Stimulated activated naive CD8-positive, alpha-beta T cell treated with anti-CD3 and anti-CD28 coated beads, Interleukin-15, Interleukin-2, amounts not matched to agents 100 U/mL and 50 U/mL, for 24 hours (primary cell): ENCODE measurements at places on chromosomes 12 and 14.

DNA sequence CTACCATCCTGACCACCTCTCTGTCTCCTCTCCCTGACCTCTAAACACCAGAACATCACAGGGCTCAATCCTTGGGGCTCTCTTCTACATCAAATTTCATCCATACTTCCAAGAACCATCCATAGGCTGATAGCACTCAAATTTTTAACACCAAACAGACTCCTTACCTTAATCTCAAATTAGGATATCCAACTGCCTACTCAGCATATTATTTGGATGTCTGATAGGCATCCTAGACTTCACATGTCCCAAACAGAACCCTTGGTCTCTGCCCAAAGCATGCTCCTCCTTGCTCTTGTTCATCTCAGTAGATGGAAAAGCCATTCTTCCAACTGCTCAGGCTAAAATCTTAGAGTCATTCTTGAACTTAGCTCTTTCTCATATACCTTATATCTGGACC is 91.3 kb downstream of the GALC start:
- no peak for DNase-seq

DNA sequence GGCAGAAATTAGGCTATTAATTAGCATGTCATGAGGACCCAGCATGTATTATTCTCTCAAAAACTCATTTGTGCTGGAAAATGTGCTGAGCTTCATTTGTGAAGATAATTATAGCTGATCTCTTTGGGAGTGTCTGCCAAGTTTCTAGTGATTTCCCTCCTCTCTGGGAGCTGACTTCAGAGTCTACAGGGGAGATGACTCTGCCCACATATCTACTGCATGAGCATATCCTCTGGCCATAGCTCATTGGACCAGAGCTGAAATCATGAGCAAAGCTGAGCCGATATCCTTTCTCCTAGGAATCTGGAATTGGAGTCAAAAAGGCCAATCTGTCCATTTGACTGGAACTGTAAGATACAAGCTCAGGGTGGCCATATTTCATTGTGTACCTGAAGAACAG is 5.9 kb downstream of the CCDC198 start:
- no peak for DNase-seq

- no peak for DNase-seq
Measured at GRCh38 chr14:97013878-97014277, 216.7 kb downstream of the VRK1 start.

- no peak for DNase-seq
Measured at GRCh38 chr14:55401751-55402150, 9.9 kb downstream of the ATG14 start.

DNA sequence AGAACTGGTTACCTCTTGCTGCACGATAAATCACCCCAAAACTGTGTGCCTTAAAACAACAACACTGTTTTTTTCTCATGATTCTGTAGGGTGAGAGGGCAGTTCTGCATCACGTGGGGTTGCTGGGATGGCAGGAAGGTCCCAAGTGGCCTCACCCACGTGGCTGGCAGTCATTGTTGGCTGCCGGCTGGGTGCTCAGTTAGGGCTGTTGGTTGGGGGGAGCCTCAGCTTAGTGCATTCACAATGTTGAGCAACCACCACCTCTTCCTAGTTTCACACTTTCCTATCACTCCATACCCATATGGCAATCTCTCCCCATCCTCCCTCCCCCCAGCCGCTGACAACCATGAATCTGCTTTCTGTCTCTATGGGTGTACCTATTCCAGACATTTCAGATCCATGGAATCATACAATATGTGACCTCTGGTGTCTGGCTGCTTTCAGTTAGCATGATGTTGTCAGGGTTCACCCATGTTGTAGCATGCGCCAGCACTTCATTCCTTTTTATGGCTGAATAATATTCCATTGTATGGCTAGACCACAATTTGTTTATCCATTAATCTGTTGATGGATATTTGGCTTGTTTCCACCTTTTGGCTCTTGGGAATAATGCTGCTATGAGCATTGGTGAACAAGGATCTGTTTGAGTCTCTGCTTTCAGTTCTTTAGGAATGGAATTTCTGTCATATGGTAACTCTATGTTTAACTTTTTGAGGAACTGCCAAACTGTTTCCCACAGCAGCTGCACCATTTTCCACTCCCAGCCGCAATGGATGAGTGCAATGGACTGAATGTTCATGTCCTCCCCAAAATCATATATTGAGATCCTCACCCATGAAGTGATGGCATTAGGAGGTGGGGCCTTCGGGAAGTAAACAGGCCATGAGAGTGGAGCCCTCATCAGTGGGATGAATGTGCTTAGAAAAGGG is 11.2 kb upstream of the POP5 start:
- DNase-seq, result no peak

GRCh38 chr12:46916796-46917419 is 91.1 kb upstream of the SLC38A4 start:
- DNase-seq, result no peak

DNA sequence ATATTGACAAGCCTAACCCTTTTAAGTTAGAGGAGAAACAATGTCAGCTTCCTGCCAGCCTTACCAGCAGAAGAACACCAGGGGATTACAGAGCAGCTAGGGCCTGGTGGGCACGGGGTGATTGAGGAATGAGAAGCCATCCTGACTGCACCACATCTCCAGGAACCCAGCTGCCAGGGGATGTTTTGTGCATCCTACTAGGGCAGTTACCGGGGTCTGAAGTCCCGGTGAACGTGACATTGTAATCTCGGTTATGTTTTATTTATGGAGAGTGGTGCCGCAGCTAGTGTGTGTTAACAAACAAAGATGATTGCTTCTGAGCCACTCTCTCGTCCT is 115.9 kb downstream of the BCL11B start:
- no peak for DNase-seq
